Stimulated activated naive CD8-positive, alpha-beta T cell treated with anti-CD3 and anti-CD28 coated beads, Interleukin-15, Interleukin-2, amounts not matched to agents 100 U/mL and 50 U/mL, for 24 hours (primary cell): ENCODE measurements at places on chromosomes 6 and 20.

GRCh38 chr20:9070304-9070703 lies 1.4 kb downstream of the PLCB4 start:
- no peak for DNase-seq

DNA sequence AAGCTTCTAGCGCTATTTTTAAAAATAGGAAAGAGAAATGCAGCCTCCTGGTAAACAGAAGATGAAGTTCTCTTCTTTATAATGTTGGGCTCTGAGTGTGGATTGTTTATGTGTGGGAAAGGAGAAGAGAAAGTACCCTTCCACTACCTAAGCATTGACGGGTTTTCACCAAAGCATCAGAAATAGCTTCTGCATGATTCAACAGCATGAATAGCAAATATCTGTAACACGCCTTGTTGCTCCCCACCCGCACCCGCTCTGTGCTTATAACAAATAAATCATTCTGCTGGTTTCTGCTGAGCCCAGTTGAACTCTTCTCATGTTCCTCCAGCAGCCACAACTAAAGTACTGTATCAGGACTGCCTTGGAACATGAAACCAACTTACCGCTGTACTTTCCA lies 20.7 kb downstream of the TXLNB start:
- no peak for DNase-seq

- no peak for DNase-seq
Measured at GRCh38 chr6:3561725-3562124, 104.9 kb upstream of the SLC22A23 start.

- DNase-seq, result no peak
Measured at GRCh38 chr20:24658920-24659660, 189.7 kb downstream of the SYNDIG1 start.

- no peak for DNase-seq
Measured at GRCh38 chr6:28263922-28264321, 3.0 kb upstream of the ZSCAN26 start.

- DNase-seq, result peak; percentile 30
Measured at GRCh38 chr6:31689249-31690110, 8.6 kb upstream of the LY6G5C start.

DNA sequence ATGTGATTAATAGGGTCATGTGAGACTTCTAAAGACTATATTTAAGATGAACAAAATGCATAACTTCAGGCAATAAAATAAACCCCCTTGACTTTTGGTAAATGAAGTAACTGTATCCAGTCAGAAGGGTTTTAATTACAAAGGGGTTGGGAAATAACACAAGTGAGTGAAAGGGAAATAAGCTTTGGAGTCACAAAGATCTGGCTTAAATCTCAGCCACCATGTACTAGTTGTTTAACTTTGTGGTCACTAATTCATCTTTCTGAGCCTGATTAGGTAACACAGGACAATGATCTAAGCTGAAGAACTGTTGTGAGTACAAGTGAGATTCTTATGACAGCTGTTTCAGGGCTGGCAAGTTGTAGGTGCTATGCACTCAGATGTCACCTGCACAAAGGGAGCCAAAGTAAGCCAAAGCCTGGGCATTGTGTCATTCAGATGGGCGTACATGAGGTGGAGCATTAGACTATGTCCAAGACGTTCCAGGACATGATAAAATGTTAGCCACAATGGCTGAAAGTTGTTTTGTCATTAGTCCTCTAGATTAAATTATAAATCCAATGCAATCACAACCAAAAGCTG lies 13.8 kb downstream of the TOMM34 start:
- DNase-seq, result no peak
